ENCODE measurements at places on chromosomes 7 and 10.

DNA sequence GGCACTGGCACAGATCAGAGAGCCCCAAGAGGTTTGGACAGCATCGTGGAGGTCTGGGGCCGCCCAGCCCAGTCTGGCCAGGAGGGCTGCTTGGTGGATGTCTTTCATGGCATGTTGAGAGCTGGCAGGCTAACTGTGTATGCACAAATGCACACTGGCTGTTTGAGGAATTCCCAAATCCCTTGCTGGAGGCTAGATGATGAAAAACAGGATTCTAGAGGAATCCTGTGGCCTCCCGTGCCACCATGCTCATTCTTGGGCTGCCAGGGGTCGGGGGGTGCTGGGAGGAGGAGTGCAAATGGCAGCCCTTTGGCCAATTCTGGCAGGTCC, 26.5 kb downstream of the LEP start:
- no peak for DNase-seq

GRCh38 chr7:20310963-20311742, 19.5 kb upstream of the ITGB8 start:
- DNase-seq = no peak

DNA sequence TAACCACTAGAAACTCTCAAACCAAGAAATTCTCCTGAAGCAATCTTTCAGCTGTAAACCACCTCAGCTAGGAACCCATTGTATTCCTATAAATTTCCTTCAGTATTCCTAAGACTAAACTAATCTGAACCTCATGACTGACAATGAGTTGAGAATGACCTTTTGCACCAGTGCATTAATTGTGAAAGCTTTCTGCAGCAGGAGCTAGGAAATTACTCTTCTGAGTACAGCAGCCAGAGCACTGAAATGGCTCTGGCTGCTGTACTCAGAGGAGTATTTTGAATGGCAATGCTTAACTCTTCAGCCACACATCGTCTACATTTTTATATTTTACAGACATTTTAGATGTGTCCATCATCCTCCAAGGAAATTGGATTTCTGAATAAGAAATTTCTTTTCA, 109.7 kb downstream of the PCDH15 start:
- no peak for DNase-seq

GRCh38 chr10:131269776-131270460, 41.6 kb downstream of the TCERG1L start:
- DNase-seq = no peak

DNA sequence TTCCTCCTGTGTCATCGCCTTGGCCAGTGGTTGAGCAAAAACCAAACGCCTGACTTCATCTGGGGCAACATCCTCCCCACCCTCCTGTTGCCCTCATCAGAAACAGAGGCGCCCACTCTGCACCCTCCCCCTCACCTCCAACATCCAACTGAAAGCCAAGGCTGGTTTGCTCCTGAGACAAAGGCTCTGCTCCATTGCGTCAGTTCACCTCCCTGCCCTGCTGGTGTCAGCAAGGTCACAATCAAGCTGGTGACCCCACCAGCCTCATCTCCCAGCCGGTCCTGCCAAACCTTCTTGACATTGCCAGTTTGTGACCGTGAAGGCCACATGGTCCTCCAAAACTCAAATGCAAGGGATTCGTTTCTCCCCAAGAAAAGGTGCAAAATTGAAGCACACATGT, 131.7 kb upstream of the ADAM12 start:
- DNase-seq = no peak

DNA sequence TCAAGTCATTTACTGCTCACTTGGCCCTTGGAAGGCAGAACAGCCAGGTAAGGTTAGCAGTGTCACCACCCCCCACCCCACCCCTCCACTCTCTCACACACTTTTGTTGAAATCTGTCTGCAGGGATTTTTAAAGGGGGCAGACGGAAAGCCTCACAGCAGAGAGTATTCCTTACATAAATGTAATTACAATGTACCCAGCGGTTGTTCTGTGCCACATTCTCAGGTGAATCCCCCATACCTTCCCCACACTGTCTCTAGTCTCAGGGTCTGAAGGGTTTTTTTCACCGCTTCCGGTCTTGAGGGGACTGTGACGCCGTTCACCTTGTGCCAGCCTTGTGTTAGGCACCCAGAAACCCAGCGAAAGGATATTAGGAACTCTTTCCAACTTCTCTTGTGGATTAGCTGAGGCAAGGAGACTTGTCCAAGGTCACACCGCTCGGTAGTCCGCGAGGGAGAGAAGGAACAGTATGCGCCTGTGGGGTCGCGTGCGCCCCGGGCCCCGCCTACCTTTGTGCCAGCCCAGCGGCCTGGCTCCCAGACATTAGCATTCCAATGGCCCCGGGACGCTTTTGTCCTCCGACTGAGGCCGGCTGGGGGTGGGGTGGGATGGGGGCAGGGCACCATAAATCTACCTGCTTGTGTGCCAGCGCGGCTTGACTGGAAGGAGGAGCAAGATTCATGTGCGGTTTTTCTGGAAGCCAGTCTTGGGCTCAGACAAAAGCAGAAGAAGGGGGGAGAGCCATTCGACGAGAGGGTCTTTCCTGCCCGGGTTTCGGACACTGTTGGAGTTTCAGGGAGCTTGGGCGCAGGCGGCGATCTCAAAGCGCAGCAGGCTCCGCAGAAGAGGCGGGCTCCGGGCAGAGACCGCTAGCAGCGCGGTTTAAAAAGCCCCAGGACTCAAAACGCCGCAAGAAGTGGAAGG, 4.5 kb downstream of the NEUROG3 start:
- DNase-seq = no peak

GRCh38 chr7:74026903-74027682, 880 bp upstream of the ELN start:
- DNase-seq = peak; percentile 50

- DNase-seq = no peak
These were observed 64.1 kb downstream of the MICU1 start for GRCh38 chr10:72561745-72562166.

DNA sequence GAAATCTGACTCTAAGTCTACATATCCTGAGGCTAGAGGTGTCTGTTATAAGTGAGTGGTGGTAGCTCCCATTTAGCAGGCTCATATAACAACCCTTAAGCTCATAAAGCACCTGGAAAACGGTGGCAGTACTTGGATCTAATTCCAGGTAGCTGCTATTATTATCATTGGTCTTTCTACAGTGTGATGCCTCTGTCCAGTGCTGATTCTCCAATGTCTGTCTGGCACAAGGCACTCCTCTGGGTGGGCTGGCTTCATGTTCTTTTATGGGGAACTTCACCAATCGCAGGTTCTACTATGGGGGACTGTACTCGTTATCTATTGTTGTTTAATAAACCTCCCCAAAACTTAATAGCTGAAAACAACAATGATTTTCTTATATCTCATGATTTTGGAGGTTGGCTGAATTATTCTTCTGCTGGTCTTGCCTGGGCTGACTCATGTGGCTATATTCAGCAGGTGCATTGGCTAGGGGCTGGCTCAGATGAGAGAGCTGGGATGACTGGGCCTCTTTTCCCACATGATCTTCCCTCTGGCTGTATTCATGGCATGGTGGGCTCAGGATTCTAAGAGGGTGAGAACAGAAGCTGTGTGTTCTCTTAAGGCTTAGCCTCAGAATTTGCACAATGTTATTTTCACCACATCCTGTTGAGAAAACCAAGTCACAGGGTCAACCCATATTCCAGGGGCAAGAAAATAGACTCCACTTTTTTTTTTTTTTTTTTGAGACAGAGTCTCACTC, 93.0 kb upstream of the PCGF5 start:
- DNase-seq = no peak

DNA sequence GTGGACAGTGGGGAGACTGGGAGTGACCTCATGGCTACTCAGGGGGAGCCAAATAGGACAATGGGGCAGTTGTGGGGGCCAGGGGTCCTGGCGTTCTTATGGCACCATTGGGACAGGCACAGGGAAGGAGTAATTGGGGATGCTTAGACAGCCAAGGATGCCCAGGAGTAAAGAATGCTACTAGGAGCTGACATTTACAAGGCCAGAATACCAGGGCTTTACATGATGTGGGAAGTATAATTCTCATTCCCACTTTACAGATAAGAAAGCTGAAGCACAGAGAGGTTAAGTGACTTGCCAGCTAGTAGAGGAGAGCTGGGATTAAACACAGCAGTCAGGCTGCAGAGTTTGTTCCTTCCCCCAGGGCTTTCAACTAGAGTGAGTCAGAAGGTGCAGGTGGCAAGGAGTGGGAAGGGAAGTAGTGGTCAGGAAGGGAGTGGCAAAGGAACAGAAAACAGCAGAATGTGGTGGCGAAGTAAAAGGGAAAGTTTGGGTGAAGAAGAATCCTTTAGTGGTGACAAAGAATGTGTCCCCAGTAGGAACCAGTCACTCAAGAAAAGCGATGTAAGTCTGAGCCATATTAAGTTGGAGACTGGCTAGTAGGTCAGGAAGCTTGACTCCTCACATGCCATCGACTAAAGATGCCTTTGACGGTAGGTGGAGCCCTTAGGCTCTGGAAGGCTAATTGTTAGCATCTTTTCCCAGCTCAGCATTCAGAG, 32.8 kb downstream of the CPVL start:
- peak; percentile 6 for DNase-seq

DNA sequence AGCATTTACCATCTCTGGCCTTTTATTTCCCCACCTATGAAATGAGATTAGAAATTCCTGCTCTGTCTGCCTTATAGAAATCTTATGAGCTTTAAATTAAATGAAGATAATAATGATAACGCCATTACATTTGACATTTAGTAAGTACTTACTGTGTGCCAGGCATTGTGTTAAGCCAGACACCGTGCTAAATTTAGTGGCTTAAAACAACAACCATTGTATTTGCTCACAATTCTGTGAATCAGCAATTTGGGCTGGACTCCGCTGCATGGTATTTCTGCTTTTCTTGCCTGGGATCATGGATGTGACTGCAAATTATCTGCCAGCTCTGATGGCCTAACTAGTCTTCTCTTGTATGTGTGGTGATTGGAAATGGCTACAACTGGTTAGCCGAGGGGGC, 56.4 kb upstream of the CCDC6 start:
- DNase-seq = no peak

GRCh38 chr10:15325243-15325943, 45.7 kb downstream of the FAM171A1 start:
- DNase-seq = no peak

- peak; percentile 77 for DNase-seq
These were observed 1.5 kb downstream of the IL15RA start for GRCh38 chr10:5975641-5976473.

DNA sequence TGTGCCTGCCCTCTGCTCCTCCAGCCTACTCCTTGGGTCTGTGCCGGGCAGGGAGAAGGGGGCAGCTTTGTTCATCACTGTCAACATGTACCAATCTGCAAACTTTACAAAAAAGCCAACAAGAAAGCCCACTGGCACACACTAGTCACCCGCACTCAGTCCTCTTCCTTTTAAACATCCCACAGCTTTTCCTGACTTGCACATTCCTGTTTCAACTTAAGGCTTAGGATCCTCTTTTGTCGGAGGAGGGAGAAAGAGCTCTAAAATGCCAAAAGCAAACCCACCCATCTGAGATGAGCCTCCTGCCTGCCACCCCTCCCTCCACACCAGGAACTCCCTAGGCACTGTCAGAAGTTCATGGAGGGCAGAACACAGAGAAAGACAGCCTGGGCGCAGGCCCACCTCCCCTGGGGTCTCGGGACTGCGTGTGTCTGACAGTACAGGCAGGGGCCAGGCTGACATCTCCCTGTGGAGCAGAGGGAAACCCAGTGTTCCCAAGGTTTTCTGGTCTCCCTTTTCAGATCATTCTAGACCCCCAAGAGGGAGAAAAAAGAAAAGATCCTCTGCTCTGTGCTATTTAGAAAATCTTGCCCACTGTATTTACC, 5.4 kb downstream of the PDIA4 start:
- no peak for DNase-seq

DNA sequence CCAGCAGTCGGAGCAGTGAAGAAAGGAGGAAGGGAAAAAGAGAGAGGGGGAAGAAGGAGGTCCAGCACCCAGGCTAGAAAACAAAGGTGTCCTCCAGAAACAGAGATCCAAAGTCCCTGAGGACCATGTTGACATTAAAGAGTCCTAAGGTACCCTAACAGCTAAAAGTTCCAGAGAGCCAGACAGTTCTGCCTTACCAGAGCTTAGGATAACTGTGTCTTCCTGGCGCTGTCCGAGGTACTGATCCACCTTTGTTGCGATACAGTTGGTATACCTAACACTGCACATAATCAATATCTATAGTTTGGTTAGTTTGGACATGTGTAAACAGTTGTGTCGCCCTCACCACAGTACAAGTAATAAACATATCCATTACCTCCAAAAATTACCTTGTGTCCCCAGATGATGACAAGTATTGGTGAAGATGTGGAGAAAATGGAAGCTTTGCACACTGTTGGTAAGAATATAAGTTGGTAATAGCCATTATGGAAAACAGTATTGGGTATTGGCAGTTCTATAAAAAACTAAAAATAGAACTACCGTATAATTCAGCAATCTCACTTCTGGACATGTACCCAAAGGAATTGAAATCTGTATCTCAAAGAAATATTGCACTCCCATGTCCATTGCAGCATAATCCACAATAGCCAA, 59.8 kb downstream of the GRID1 start:
- DNase-seq = no peak
